WTC11 (cell line): ENCODE measurements at places on chromosomes 16 and 17.

DNA sequence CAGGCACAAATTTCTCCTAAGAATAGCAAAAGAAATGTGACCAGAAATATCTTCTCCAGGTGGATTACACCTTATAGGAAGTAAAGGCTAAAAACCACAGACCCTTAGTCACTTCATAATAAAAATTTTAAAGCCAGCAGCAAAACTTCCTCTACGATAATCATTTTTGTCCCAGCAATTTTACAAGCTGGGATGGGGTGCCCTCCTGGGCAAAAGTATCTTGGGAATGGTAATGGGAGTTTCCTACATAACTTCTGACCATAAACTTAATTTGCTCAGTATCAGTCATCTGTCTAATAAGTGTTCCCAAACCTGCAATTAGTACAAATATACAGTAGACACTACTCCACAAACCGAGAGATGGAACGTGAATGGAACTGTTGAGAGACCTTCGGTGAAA lies 3.0 kb downstream of the PHF12 start:
- peaks cover 27% of the 10 kb centered on the region for H3K36me3 ChIP-seq
- peaks cover 22% of the 10 kb centered on the region for H3K4me1 ChIP-seq
- H3K27ac ChIP-seq, result peak overlapping the region; percentile 94

GRCh38 chr16:3706253-3707012 lies 10.9 kb downstream of the TRAP1 start:
- H3K27me3 ChIP-seq, result no peaks in the 10 kb centered on the region
- H3K36me3 ChIP-seq, result peaks cover 7% of the 10 kb centered on the region; the same call in 1 of the 2 replicates
- no peak for DNase-seq
- H3K4me1 ChIP-seq, result no peaks in the 10 kb centered on the region

DNA sequence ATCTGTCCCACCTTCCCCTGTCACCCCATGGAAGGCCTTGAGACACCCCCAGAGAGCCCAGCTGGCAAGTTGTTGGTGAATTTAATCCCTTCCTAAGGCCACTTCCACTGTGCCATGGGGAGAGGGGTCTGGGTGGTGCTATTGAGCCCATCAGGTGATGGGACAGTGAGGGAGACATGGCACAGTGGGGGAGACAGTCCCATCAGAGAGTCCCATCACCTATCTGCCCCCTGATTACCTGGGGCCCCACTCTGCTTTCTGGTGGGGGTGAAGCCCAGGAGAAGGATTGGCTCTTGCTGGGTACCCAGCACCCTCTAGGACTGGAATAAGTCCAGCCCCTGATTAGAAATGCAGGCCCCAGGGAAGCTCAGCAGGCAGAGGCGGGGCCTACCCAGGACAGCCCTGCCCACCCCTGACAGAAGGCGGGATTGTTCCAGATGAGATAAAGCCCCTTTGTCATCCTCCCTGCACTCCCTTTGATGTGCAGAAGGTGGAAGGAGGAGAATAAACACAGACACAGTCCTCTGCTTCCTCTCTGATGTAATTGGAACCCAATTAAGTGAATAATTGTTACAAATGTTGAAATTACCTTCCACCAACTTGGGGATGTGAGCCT lies 18.9 kb downstream of the TMEM132E start:
- peak; percentile 57 for DNase-seq
- H3K27ac ChIP-seq, result no peak overlapping the region
- H3K4me1 ChIP-seq, result peaks cover 18% of the 10 kb centered on the region
- no peaks in the 10 kb centered on the region for H3K36me3 ChIP-seq

- no peak overlapping the region for H3K4me3 ChIP-seq
- peaks cover 21% of the 10 kb centered on the region for H3K36me3 ChIP-seq
- DNase-seq, result no peak
- H3K4me1 ChIP-seq, result peaks cover 9% of the 10 kb centered on the region
Measured at GRCh38 chr17:37147301-37147812, 198.6 kb downstream of the AATF start.

- no peak overlapping the region for H3K27ac ChIP-seq
- DNase-seq, result no peak
- H3K36me3 ChIP-seq, result no peaks in the 10 kb centered on the region
- no peaks in the 10 kb centered on the region for H3K4me1 ChIP-seq
Measured at GRCh38 chr17:34451313-34451712, 88.3 kb upstream of the CCL1 start.

- H3K4me3 ChIP-seq, result no peak overlapping the region
- no peak overlapping the region for H3K27ac ChIP-seq
- DNase-seq, result no peak
- no peaks in the 10 kb centered on the region for H3K4me1 ChIP-seq
- no peaks in the 10 kb centered on the region for H3K27me3 ChIP-seq
Measured at GRCh38 chr17:74728033-74728701, 8.9 kb upstream of the RAB37 start.

- peaks cover 17% of the 10 kb centered on the region for H3K4me1 ChIP-seq
- H3K27me3 ChIP-seq, result no peaks in the 10 kb centered on the region
- no peak overlapping the region for H3K4me3 ChIP-seq
- DNase-seq, result no peak
- peak overlapping the region; percentile 61 for H3K27ac ChIP-seq
- peaks cover 15% of the 10 kb centered on the region for H3K36me3 ChIP-seq
Measured at GRCh38 chr17:78787444-78787843, 5.4 kb upstream of the CYTH1 start.

DNA sequence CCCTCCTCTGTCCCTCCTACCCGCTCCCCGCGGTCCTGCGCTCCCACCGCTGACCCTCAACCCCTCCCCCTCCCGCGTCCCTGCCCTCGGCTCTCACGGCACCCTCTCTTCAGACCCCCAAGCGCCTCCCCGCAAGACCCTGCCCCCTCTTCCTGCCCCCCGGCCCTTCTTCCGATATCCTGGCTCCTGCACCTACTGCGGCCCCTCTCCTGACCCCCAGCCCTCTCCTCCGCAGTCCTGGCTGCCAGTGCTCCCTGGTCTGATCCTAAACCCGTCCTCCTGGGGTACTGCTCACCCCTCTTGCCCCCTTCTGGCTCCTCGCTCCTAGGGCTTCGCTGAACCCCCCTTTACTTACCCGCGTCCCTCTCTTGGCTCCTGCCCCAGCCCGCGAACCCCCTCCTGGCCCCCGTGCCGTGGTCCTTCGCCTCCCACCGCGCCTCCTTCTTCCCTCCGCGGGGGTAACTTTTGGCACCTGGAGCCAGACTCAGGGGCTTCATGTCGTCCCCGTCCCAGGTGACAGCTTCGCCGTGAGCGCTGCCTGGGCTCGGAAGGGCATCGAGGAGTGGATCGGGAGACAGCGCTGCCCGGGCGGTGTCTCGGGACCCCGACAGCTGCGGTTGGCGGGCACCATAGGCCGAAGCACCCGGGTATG lies 839 bp downstream of the NKD1 start:
- H3K4me3 ChIP-seq, result peak overlapping the region; percentile 65
- H3K27ac ChIP-seq, result no peak overlapping the region
- DNase-seq, result peak; percentile 30
- no peaks in the 10 kb centered on the region for H3K36me3 ChIP-seq
- H3K27me3 ChIP-seq, result peaks cover 43% of the 10 kb centered on the region
- H3K4me1 ChIP-seq, result peaks cover 11% of the 10 kb centered on the region
